Naive thymus-derived CD4-positive, alpha-beta T cell (primary cell): ENCODE measurements at places on chromosomes 1 and 21. TPM values are rescaled to one million over a fixed set of nuclear protein-coding genes. Genes with fewer than 3 reads are reported as not detected.
A peak's percentile ranks its signal among the peaks of the same experiment; 100 is the strongest.

C1orf185 gene
- total RNA-seq = not detected

TSPEAR gene
- not detected for total RNA-seq

ABCA4 gene
- total RNA-seq = not detected

ETV3L gene
- not detected for total RNA-seq

LHX4 gene
- not detected for total RNA-seq

TSSK3 gene
- total RNA-seq = 2.7 TPM

PADI2 gene
- 11.2 TPM for total RNA-seq

DNA sequence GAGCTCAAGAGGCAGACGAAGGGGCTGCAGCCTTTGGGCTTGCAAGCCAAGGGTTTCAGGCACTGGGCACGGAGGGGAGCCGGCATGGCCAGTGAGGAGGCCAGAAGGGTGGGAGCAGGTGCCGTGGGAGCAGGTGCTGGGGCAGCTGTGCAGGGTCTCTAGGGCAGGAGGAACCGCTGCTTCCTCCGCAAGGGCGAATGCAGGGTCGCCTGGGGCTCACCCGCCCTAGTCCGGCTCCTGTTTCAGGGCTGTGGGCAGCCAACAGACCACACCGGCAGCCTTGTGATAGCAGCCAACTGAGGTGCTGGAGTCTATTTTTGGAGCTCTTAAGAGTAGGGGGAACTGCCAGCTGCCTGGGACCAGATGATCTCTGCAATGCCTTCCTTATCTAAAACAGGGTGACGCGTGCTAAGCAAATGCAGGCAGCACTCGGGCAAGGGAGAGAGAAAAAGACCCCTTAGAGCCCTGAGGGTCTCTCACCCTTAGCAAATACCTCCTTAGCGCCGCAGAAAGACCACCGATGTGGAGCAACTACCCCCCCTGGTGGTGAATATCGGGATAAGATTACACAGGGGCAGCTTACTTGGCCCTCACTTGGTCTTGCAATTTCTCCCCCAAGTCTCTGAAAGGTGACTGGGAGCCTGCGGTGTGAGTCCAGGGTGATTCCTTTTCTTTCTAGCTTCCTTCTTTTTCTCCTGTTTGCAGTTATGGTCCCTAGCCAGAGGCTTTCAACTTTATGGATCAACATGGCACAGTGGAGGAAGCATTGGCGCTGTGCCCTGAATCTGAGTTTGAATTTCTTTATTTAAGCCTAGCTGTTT lies 20.7 kb upstream of the MAPKAPK2 start:
- DNase-seq = peak; percentile 61

GRCh38 chr1:216814576-216815259 lies 91.5 kb upstream of the ESRRG start:
- DNase-seq = no peak

GRCh38 chr1:93740601-93741031 lies 59.0 kb upstream of the BCAR3 start:
- DNase-seq = no peak

DNA sequence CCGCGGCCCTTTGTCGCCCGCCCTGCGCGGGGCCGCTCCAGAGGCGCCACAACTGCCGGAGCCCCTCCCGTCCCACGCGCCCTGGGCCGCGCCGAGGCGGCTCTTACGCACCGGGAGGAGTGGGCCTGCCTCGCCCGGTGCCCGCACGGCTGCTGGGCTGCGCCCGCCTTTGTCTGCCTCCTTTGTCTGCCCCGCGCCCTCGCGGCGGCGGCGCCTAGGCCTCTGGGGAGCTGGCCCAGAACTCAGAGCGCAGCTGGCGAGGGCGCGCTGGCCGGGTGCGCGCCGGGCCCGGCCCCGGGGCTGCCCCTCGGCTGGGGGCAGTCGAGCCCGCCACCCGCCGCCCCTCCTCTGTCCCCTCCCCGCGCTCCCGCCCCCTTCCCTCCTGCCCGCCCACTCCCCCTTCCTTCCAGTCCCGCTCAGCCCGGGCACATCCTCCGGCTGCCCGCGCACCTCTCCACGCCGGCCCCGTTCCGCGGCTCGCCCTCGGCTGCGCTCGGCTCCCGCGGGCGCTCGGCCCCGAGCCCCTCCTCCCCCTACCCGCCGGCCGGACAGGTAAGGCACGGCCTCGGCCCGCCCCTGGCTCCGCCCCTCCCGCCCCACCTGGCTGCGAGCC lies at the start of gene DRAXIN:
DRAXIN (plus strand) TSS at position 409 of the 613 bp plus-strand sequence. CDS start 14,549 bp downstream, outside the sequence.
- peak; percentile 33 for DNase-seq

GRCh38 chr1:37052120-37052519 lies 17.8 kb upstream of the GRIK3 start:
- no peak for DNase-seq

DNA sequence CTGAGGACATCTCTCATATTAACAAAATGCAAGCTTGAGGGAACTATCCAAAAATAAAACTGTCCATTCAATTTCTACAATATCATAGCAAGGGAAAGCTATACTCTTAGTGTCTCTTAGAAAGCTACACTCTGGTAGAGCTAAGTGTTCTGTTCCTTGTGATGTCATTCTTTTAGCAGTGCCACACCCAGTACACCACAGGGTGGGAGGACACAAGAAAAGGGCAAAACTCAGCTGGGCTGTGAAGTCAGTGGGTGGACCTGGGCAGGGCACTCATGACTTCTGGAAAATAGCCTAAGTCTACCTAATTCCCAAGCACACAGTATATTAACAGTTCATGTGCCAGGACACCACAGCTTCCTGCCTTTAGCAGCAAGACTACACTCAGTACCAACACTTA lies 42.2 kb upstream of the TNFSF4 start:
- DNase-seq = no peak

DNA sequence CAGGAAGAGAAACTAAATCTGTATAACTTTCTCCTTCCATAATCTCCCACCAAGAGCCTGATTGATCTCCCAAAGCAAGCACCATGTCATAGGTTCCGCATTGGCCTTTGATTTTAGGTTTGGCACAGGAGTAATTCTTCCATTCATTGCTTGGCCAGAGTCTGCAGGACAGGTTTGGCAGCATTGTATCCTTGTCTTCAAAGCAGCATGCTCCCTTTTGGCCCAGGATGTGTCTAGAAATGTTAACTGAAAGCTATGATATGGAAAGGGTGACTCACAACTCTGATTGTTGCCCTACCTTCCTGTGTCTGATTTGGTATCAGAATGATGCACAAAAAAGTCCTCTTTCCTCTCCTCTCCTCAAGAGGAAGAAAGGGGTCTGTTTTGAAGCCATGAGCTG lies 824.3 kb upstream of the PRMT6 start:
- DNase-seq = no peak

- DNase-seq = no peak
Measured at GRCh38 chr1:232292239-232292638, 337.7 kb downstream of the SIPA1L2 start.

GRCh38 chr1:17045634-17046333 lies 8.0 kb downstream of the SDHB start:
- peak; percentile 21 for DNase-seq

GRCh38 chr1:7279769-7280168 lies 491.3 kb upstream of the VAMP3 start:
- no peak for DNase-seq

GRCh38 chr1:47782414-47783166 lies 214.6 kb downstream of the TRABD2B start:
- DNase-seq = no peak
